ENCODE measurements at places on chromosomes 11 and 22. TPM values are rescaled to one million over a fixed set of nuclear protein-coding genes. Genes with fewer than 3 reads are reported as not detected.

The OR4A16 gene
- not detected for total RNA-seq

The LMO2 gene
- 0.14 TPM for total RNA-seq

The SCGB1D2 gene
- not detected for total RNA-seq

The TMEM126A gene
- total RNA-seq = 48.1 TPM

The HIC2 gene
- total RNA-seq = 2.7 TPM

The LGALS12 gene
- not detected for total RNA-seq

The MIAT gene
- total RNA-seq = 0.92 TPM

The KDM4D gene
- 0.43 TPM for total RNA-seq

The MUC5B gene
- not detected for total RNA-seq

The NRXN2 gene
- total RNA-seq = 0.57 TPM

The HEPN1 gene
- not detected for total RNA-seq

The KRTAP5-2 gene
- total RNA-seq = not detected

The CLTCL1 gene
- total RNA-seq = 7.8 TPM

The TRIM49D1 gene
- not detected for total RNA-seq

The PKDREJ gene
- under 0.01 TPM for total RNA-seq

The TNNT3 gene
- not detected for total RNA-seq

The MRGPRE gene
- not detected for total RNA-seq

The KCNK7 gene
- total RNA-seq = 0.43 TPM
